Umbilical cord (tissue), 2 donors: ENCODE measurements at places on chromosomes 4 and X. TPM values are rescaled to one million over a fixed set of nuclear protein-coding genes. Genes with fewer than 3 reads are reported as not detected.

Gene SMR3B
- 8.9 TPM for total RNA-seq

Gene SYTL4
- 9.4 TPM for total RNA-seq

Gene CISD2
- total RNA-seq = 8.4 TPM

Gene KIF4A
- total RNA-seq = 0.24 TPM

Gene GPRIN3
- total RNA-seq = 6.3 TPM
